ENCODE measurements at places on chromosomes 5 and 9.

DNA sequence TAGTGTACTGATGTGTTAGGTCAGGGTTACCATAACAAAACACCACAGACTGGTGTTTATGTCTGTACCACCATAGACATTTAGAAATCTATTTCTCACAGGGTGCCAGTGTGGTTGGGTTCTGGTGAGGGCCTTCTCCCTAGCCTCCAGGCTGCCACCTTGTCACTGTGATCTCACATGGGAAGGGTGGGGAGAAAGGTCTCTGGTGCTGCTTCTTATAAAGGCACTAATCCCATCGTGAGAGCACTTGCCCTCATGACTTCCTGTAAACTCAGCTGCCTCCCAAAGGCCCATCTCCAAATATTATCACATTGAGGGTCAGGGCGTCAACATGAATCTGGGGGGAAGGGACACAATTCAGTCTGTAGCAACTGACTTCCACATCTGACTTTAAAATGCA lies 49.8 kb downstream of the PIK3R1 start:
- DNase-seq = no peak

DNA sequence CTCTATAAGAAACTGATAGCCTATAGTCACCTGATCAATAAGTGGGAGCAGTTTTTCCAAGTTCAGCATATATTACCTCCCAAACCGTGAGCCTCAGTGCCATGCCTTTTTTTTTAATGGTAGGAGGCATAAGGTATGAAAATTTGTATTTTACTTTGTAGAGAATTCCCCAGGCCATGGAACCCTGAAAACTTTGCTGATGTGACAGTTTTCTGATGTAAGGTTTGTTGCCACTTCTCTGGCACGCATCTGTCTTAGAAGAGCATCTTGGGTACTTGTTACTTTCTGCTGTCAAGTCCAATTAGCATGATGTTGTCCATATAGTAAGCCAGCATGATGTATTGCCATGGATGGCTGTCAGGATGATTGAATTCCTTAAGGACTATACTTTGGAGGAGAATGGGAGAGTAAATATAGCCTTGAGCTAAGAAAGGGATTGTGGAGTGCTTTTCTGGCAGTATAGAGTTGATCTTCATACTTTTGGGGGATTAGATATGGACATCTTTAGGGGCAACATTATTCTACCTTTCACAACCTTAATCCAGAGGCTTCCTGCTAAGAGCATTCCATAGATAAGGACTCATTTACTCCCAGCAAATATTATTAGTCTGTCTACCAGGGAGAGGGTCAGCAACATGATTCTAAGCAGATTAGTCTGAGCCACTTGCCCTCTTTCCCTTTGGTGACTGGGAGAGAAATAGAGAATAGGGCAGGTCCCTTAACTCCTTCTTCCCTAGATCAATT lies 389.6 kb downstream of the YTHDC2 start:
- no peak for DNase-seq

DNA sequence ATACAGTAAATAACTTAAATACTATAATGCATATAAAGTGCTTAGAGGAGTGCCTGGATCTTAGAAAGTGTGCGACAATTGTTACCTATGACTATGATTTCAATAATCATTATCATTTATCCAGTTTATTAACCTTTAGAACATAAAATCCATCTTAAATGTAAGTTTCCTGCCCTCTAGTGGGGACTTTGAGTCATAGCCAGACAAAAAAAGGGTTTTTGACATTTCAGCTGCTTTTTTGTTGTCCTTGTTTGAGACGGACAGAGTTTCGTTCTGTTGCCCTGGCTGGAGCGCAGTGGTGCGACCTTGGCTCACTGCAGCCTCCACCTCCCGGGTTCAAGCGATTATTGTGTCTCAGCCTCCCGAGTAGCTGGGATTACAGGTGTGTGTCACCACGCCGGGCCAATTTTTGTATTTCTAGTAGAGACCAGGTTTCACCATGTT lies 9.7 kb upstream of the C9orf152 start:
- no peak for DNase-seq

- no peak for DNase-seq
Measured at GRCh38 chr5:170277867-170278281, 19.7 kb downstream of the LCP2 start.

GRCh38 chr5:94998670-94999069 lies 286.2 kb downstream of the MCTP1 start:
- DNase-seq = no peak

DNA sequence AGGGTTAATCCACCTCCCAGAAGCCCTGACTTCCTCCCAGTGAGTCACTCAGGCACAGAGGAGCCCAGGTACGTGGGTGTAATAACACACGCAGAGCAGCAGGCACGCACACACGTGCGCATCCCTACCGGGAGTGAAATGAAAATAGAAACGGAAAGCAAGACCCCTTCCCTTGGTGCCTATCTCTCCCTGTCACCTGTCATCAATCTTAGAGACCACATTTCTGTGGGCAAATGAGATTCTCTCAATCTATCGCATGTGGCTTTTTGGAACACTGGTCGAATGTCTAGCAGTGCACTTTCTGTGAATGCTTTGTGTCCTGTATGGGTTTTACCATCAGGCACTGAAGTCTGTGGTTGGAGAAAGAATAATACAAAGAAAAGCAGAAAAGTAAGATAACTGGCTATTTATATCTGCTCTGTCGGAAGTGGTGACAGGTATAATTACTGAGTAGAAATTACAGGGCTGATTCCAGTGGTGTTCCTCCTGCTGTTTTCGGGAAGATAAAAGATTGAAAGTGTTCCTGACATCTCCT lies 137.7 kb upstream of the GRIA1 start:
- no peak for DNase-seq

DNA sequence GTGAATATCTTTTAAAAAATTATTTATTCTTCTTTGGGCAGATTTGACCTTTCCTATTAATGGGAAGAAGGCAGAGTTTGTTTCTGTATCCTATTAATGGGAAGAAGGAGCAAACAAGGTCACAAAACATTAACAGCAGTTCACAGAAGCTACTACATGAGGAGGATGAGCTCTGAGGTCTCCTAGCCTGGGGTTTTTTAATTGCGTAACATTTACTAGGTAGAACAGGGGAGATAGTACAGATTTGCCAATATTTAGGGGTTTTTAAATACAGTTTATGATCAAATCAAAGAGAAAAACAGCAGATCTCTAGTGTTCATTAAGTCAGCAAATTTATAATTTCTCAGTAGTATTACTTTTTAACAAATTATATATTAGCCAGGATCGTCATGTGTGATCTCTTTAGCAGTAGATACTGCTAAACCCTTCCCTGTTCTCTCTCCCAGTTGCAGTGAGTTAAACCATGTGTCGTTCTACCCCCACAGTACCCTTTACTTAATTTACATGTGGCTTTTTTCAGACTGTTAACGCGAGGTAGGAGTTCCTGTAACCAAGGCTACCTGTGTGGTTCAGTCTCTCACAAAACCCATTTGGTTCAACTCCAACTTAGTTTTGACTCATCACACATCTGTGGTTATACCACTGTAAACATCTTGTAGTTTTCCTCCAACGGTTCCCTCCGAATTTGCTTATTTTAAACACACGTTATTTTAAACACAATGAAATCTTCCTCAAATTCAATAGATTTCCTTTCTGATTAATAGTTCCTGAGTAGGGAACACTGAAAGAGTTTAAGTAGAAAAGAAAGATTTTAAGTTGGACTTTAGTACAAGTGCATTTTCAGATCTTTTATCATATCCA lies 13.3 kb downstream of the SLC25A46 start:
- no peak for DNase-seq

DNA sequence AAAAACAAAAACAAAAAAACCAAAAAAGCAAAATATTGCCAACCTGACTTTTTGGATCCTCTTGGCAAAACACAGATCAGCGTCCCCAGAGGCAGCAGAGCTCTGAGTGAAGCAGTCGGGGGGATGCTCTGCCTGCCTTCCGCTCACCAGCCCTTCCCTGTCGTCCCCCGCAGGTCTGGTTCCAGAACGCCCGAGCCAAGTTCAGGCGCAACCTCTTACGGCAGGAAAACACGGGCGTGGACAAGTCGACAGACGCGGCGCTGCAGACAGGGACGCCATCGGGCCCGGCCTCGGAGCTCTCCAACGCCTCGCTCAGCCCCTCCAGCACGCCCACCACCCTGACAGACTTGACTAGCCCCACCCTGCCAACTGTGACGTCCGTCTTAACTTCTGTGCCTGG lies 20.7 kb downstream of the LHX2 start:
- no peak for DNase-seq

DNA sequence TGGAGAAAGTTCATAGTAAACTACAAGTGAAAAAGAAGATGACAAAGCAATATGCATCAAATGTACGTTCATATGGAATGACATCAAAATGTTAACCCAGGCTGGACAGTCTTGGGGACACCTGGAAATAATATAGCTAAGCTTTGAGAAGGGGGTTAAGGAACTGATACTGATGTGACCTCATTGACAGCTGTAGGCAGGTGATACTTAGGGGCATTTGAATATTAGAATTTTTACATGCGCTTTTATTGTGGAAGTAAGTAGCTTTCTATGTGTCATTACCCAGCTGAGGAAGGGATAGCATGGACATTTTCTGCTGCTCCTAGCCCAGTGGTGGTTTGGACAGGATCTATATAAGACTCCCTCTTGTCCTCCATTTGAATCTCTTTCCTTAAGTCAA lies 299.7 kb downstream of the CWC27 start:
- DNase-seq = no peak

- no peak for DNase-seq
Measured at GRCh38 chr9:136305804-136306203, 1.9 kb upstream of the CCDC187 start.

- no peak for DNase-seq
Measured at GRCh38 chr9:111926421-111926875, 29.8 kb downstream of the UGCG start.

DNA sequence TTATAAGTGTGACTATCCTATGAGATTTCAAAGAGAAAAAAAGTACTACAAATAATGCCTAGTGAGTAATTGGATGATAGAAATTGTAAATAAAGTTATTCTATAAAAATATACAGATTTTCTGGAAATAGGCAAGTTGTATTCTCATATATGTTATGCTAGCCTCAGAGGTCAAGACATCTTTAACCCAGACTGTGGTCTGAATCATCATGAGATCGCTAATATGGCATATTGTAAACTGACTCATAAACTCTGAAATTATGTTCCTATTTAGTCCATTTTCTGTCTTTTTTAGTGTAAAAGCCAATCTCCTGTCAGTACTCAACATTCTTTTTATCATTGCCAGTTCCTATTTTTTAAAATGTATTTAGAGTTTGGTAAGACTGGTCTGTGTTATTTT lies 14.2 kb downstream of the LOX start:
- no peak for DNase-seq

- no peak for DNase-seq
Measured at GRCh38 chr5:66945389-66946349, 250.9 kb downstream of the CD180 start.

GRCh38 chr9:27482709-27483108 lies 41.4 kb upstream of the IFNK start:
- DNase-seq = no peak

DNA sequence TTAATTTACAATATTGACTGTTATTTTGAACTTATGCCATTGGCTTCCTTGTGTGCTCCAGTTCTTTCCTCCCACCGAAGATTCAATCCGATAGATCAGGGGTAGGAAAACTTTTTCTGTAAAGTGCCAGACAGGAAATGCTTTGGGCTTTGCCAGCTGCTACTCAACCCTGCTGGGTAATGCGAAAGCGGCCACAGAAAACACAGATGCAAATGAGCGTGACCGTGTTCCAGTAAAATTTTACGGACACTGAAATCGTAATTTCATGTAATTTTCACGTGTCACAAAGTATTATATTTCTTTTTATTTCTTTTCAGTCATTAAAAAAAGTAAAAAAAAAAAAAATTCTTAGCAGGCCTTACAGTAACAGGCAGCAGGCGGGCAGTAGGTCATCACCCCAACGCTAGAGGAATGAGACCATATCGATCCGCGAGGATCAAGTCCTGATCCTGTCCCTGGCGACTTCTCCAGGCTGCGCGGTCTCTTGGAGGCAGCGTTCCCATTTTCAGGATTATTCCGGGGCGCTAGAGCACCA lies 599 bp downstream of the NMRK1 start:
- no peak for DNase-seq

DNA sequence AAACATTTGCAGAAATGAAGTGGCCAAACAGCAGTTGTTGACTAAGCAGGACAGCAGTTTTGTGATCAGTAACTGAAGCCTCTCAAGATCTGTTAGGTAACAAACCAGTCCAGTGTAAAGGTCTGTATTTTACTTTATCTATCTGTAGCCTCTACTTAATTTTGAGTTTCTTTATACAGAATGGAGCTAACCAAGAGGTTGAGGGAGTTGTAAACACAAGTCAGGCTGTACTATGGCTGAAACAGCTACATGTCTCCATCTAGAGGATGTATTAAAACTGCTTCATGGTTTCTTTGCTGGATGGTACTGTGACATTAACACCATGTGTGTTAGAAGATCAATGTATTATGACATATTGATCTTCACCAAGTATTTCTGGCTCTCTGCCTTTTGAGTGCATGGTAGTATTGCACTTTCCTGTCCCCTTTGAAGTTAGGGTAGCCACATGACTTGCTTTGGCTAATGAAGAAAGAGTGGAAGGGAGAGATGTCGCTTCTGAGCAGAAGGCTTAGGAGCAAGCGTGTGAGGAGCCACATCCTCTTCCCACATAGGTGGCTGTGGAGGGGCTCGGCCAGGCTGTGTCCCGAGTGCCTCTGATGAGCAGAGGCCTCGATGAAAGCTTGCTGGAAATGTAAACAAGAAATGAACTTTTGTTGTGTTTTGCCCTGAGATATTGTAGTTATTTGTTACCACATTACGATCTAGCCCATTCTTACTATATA lies 105.6 kb upstream of the PCA3 start:
- no peak for DNase-seq

DNA sequence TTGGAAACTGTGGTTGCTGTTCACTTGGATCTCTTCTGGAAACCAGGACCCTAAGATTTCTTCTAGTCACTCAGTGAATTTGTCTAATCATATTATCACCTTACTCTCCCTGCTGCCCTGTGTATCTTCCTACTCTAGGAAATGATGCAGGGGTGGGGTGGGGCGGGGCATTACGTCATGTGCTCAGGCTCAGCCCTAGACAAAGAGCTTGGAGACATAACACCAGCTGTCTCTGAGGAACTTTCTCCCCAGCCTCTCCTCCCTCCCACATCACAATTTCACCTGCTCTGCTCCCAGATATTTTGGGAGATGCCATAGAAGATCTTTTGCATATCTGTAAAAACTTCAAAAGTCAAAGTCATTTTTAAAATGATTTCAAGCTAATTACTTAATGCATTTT lies 470.4 kb downstream of the ZSWIM6 start:
- DNase-seq = no peak

- no peak for DNase-seq
Measured at GRCh38 chr9:20786807-20787206, 102.7 kb downstream of the FOCAD start.

- no peak for DNase-seq
Measured at GRCh38 chr5:157540707-157541446, 34.7 kb downstream of the ADAM19 start.

- DNase-seq = peak; percentile 81
Measured at GRCh38 chr9:111959468-111960359, 63.1 kb downstream of the UGCG start.

DNA sequence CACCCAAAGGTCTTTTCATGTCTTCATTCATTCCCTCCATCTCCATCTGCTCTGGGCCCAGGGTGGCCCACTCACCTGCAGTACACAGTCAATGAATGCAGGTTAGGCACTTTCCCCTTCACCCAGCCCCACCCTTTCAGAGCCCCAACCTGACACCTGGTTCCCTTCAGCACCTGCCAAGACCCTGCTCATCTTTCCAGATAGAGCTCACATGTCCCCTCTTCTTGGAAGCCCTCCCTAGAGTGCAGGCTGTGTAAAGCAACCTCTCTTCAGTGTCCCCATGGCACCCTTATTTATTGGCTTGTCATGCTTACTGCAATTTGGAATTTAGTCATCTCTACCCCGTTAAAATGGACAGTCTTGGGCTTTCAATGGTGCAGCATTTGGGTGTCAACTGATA lies 13.0 kb upstream of the CPEB4 start:
- DNase-seq = peak; percentile 13

Measured in right atrium auricular region (tissue), 2 donors.